ENCODE measurements at places on chromosomes 1 and 21.

- DNase-seq, result no peak
Observed at GRCh38 chr21:35207322-35207721, 158.2 kb upstream of the RUNX1 start.

DNA sequence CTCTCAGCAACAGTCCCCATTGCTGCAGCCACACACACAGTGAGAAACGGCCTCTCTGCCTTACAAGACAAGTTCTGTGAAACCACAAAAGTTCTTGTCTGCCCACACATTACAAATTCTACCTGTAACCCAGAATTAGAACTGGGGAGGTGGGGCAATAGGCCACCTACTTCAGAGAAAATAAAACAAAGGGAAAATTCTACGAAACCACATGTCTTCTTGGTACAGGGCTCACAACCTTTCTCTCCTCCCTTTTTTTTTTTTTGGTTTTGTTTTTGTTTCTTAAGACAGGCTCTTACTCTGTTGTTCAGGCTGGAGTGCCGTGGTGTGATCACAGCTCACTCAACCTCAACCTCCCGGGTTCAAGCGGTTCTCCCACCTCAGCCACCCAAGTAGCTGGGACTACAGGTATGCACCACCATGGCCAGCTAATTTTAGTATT lies 30.2 kb downstream of the LPAR3 start:
- no peak for DNase-seq

DNA sequence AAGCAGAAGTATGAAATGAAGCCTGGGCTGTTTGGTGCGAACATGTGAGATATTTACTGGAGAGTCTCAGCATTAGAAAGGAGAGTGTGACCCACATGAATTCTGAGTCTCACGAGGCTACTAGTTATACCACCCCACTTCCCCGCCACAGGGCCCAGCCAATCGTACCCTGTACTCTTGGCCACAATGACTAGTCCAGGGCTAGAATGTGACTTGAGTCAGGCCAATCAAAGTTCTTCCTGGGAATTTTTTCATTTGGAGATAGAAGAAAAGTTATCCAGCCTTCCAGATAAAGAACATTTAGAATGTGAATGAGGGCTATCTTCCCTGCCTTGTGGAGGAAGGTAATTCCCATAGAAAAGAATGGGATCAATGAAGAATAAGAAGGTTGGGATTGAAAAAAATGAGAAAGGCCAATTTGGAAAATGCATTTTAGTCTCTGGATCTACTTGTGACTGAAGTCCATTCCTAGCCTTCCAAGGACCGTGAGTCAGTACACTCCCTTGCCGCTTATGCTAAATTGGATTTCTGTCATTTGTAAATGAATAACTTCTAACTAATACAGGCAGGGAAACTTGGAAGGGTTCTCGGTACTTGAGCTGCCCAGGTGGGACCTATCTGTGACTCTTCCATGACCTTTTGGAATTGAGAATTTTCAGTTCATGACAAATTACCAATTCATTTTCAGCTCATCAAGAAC lies 12.3 kb upstream of the RIMKLA start:
- DNase-seq, result no peak

GRCh38 chr21:14864211-14865021 lies 200.4 kb downstream of the NRIP1 start:
- peak; percentile 77 for DNase-seq

GRCh38 chr1:208291923-208292711 lies 47.9 kb upstream of the PLXNA2 start:
- no peak for DNase-seq

GRCh38 chr1:36211841-36212240 lies 12.4 kb upstream of the THRAP3 start:
- DNase-seq, result no peak

DNA sequence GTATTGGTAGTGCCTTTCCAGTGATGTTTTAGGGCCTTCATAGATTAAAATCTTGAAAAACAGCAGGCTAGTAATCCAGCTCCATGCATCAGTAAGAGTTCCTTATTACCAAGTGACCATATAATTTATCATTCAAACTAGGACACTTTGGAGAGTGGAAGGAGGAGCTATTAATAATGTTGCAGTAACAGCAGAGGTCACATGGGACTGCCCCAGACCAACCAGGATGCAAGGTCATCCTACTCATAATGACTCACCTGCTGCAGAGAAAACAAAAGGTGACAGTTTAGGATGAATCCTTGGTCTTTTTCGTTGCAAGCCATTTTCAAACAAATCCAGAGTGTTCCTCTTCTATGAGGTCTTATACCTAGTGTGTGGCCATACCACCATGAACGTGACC lies 187.4 kb downstream of the NUF2 start:
- DNase-seq, result no peak

DNA sequence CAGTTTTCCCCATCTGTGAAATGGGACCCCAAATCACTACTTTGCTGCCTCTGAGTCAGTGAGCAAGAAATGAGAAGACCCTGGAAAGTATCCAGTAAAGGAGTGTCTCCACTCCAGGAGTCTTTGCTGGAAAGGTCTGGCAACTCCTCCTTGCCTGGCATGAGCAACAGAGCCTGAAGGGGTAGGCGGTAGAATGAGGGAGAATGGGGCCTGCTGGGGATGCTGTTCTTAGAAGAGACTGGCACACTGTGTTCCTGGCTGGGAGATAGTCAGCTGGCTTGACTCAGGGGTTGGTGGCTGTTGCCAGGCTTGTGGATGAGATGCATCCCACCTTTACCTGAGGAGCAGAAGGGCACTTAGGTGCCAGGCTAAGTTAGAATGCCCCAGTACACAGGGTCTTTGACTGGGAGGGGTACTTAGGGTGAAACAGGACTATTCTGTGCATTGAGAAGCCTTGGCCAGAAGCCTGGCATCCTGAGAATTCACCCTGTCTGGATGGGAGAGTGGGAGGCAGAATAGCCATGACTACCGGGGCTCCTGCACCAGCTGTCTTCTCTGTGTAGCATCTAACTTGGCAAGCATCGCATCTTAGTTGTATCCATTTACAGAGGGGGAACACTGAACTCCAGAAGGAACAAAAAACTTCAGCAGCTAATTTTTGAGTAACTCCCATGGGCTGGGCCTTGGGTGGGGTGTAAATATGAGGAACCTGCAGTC lies 2.5 kb downstream of the MFSD2A start:
- no peak for DNase-seq

GRCh38 chr1:206687251-206687914 lies 2.7 kb downstream of the MAPKAPK2 start:
- no peak for DNase-seq

- DNase-seq, result no peak
Observed at GRCh38 chr1:25799935-25800702, at the start of gene SELENON. TSS of gene SELENON (plus strand) at chr1:25800193. CDS start at chr1:25800231, 38 bp downstream.

GRCh38 chr1:215114154-215114933 lies 31.8 kb downstream of the KCNK2 start:
- no peak for DNase-seq

DNA sequence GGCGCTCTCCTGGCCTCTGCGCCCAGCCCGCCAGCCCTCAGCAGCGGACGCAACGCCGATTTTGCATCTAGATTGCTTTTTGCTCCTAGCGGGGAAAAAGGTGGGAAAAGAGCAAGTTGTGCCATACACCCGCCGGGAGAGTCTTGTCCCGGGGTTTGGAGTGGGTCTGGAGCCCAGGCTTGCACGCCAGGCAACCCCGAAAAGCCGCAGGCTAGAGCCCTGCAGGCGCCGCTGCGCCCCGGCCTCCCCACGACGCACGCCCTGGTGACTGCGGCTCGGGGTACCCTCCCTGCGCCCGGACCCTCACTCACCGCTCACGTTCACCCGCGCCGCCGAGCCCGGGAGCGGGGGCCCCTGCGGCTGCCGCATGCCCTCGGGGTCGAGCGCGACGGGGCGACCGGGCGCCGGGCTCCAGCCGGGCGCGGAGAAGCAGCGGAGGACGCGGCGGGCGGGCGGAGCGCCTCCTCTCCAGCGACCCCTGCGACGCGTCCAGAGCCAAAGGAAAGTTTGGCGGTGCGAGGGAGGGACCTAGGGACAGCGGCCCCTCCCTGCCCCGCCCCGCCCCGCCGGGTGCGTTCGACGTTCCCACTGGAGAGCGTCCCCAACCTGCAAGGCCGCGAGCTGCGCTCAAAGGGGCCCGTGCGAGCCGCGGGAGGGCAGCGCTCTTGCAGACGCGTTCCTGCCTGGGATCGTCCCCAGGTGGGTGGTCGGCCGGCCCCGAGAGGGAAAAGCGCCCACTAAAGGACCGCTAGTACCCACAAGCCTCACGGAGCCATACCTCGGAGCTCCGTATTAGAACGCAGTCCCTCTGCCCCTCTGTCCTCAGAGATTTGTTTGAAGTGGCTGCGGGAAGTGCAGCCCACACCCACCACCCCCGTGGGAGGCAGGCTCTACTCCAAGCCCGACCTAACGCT lies at the start of gene LPAR3:
TSS of gene LPAR3 (minus strand) at position 502 of the 914 bp plus-strand sequence. CDS start 27,086 bp downstream, outside the sequence.
- no peak for DNase-seq

DNA sequence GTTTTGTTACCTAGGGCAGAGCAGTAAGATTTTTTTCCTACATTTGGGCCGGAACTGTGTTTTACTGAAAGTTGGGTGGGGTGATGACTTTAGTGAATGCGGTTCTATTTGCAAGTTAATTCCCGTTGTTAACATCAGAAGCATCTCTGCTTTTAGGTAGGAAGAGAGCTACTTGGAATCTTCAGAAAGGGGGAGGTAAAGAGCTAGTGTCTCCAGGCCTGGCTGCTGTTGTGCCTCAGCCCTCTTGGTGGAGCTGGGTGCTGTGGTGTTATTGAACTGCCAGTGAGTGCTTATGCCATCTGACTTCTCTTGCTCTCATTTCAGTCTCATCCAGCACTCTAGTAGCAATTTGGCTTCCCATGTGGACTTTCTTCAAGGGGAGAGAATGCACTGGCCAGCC lies 3.4 kb downstream of the KDM4A start:
- peak; percentile 57 for DNase-seq

DNA sequence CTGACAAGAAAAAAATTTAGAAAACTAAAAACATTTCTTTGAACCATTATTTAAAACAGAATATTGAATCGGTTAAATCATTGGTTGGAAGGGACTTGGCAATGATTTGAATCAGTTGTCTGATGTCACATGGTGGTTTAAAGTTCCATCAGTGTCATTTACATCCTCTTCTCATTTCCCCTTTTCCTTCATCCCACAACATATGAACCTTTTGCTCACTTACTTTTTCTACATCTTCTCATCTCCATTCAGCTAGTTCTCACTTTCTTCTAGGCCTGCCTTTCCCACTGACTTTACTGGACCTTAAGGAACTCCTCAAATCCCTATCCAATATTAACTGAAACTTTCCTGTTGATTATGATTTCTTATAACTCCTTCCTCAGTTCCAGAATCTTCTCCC lies 58.5 kb downstream of the PHACTR4 start:
- DNase-seq, result no peak

- DNase-seq, result peak; percentile 27
Observed at GRCh38 chr1:119713039-119713748, 1.5 kb downstream of the PHGDH start.

- no peak for DNase-seq
Observed at GRCh38 chr1:37995751-37996345, 6.0 kb upstream of the SF3A3 start.

DNA sequence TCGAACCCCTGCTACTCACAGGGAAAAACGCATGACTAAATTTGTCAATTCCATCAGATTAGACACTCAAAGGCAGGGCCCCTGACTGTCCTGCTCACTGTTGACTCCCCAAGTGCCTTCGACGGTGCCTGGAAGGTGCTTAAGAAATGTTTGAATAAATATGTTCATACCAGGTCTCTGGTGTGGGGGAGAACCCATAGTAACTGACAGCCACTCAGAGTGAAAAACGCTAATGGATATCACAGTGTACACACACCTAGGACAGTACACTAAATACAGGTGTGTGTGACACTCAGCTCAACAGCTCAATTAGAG lies 39.7 kb upstream of the WASF2 start:
- no peak for DNase-seq

DNA sequence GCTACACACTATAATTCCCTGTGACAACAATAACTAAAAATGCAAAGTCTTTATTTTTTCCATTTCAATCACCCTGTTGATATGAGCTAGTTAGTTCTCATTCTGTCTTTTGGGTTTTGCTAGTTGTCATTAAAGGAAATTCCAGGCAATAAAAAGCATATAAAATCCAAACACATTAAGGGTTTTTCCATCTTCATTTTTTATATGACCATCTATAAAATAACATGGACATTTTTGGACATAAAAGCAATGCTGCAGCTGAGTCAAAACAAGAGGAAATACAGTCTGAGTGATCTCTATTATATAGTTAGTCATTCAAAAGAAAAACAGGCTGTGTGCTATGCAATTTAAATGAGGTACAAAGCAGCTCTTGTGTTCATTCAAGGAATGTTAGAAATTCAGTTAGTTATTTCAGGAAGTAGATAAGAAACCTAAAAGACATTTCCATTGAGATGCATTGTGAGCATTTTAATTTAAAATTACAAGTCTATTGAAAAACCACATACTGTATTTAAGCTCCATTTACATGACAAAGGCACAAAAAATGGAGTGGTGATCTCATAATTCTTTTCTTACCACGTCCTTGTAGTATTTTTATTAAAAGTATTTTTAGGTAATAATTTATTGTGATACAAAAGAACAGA lies 67.3 kb upstream of the BCL10 start:
- no peak for DNase-seq

DNA sequence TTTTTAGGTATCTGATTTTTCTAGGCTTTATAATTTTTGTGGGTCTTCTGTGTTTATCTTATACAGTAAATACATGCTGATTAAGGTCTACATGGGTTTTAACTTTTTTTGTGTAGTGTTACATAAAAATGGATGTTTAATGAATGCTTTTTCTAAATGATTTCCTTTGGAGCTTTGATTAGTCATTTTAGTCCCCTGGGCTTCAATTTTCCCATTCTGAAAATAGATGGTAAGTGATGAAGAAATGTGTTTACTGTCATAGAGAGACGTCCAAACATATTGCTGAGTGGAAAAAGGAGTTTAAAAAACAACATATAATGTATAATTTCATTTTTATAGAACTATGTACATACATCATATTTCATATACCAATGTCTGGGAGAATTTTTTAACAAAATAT lies 140.9 kb upstream of the HMCN1 start:
- no peak for DNase-seq

DNA sequence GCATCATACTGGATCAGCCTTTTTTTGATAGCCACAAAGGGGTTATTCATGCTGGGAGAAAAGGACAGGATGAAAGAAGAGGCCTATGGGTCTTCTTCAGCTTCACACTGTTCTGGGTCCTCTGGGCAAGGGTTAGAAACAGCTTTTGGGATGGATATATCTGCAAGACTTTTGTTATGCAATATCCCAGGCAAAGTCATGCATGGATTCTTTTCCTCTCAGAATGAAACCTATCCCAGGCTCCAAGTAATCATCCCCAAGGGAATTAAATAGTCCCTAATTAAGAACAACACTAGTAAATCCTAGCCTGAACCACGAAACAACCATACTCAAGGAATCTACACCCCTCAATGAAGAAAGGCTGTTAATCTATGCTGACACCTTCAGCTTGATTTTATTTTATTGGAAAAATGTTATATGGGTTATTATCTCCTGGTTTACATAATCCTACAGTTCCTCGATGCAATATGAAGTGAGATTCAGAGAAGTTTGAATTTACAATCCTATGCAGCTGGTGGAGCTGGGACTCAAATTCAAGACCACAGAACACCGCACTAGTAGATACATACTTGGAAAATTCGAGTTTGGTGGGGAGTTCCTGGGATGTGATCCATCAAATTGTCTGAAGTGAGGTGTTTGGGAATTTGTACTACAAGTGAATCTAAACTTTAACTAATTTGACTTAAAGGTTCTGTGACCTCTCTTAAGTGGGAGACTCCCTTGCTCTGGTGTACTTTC lies 338.6 kb downstream of the TBX15 start:
- DNase-seq, result no peak

- no peak for DNase-seq
Observed at GRCh38 chr1:232841823-232842565, 36.8 kb downstream of the MAP10 start.

Measured in cerebellar cortex (tissue), 1 donor.